Esophagus muscularis mucosa (tissue), 4 donors: ENCODE measurements at places on chromosomes 7 and 10. TPM values are rescaled to one million over a fixed set of nuclear protein-coding genes. Genes with fewer than 3 reads are reported as not detected.

The IGF2BP3 gene
- 1.7 TPM for total RNA-seq

The GPR26 gene
- not detected for total RNA-seq

The LRRC27 gene
- 5.8 TPM for total RNA-seq

The GIGYF1 gene
- total RNA-seq = 19.5 TPM

The C10orf143 gene
- total RNA-seq = 4.5 TPM

The MICU1 gene
- total RNA-seq = 31.6 TPM
